Activated naive CD4-positive, alpha-beta T cell treated with anti-CD3 and anti-CD28 coated beads, Interleukin-2, amount 50 U/mL, for 16 hours (primary cell): ENCODE measurements at places on chromosomes 2 and 18.

GRCh38 chr2:134628453-134628852, 90.3 kb downstream of the TMEM163 start:
- DNase-seq, result no peak

GRCh38 chr2:3238951-3239841, 138.4 kb downstream of the EIPR1 start:
- DNase-seq, result no peak

- DNase-seq, result no peak
These were observed 54.8 kb downstream of the NBAS start for GRCh38 chr2:15506229-15506819.

DNA sequence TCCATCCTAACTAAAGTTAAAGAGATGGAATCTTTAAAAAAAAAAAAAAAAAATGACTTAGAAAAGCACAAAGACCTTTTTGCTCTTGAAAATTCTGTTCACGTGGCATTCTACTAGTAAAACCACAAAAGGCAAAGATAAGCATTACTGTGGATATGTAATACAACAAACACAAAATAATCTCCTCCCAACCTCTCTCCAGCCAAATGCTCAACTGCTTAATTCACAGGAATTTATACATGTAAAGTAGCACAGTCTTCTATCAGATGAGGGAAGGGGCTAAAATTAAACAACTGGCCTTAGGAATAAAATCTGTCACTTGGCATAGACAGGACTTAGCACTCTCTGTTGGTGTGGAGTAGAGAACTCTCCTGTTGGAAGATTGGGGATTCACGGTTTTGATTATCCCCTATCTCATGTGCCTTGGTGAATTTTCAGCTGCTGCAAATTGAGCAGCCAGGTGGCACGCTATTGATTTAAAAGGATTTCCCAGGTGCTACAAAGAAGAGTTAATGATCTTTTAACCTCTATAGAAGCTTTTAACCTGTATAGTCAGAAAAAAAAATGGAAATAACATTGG, 57.4 kb downstream of the ATIC start:
- no peak for DNase-seq
